Activated CD4-positive, alpha-beta T cell treated with anti-CD3 and anti-CD28 coated beads for 36 hours (primary cell): ENCODE measurements at places on chromosomes 4 and X.
A peak's percentile ranks its signal among the peaks of the same experiment; 100 is the strongest.

GRCh38 chrX:24253469-24253868, 60.4 kb downstream of the SUPT20HL2 start:
- no peak for DNase-seq

- DNase-seq, result no peak
Observed at GRCh38 chrX:104193485-104193884, 27.2 kb downstream of the FAM199X start.

GRCh38 chr4:107736924-107737448, 17.0 kb upstream of the PAPSS1 start:
- DNase-seq, result peak; percentile 50

GRCh38 chr4:113935190-113935589, 44.3 kb downstream of the ARSJ start:
- no peak for DNase-seq

- no peak for DNase-seq
Observed at GRCh38 chrX:2374086-2374485, 126.7 kb downstream of the DHRSX start.

GRCh38 chr4:139919004-139919403, 235.0 kb downstream of the MAML3 start:
- no peak for DNase-seq

DNA sequence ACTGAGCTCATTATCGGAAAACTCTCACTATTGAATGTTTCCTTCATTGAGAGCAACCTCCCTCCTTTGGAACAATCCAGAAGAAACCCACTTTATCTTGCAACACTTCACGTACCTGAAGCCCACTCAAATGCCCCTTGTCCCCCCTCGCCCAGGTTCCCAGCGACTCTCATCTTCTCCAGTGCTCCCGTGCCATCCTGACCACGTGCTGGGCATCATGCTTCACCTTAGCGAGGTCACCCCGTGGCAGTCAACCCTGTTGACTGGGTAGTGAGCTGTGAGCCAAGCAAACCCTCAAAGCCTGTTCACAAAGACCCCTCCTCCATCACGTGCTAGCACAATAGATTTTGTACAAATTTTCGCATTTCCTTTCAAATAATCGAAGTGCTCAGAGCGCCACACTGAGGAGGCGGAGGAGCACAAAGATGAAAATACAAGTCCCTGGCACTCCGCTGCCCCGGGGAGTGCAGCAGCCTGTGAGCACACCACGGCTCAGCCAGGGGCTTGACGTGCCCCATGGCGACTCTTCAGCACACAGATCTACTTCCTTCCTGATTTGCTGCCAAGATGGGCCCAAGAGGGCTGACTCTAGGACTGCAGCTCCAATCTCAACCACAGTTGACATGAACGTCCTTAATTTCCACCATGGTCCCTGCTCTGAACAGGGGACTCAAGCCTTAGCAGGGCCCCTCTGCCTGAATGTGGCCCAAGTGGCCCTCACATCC, 15.6 kb downstream of the PDZD4 start:
- DNase-seq, result no peak

DNA sequence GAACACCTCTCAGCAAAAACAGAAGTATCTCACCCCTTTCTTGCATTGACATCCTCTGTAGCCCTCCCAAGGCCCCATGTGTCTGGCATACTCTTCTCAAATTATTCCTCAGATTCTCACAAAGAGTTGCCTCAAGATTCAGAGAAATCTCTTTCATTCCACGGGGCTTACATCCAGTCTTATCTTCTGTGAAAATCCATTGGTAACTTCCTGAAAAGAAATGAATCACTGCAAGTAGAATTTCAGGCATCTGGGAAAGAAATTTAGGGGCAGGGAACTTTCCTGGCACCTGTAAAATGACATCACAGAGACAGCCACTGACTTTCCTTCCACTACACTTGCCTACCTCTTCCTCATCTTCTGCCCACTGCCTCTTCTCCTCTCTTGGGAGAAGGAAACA, 182.5 kb upstream of the ARHGEF9 start:
- DNase-seq, result no peak

- no peak for DNase-seq
Observed at GRCh38 chrX:40151211-40152172, 53.7 kb upstream of the BCOR start.
